ENCODE measurements at places on chromosomes 16 and 17.

DNA sequence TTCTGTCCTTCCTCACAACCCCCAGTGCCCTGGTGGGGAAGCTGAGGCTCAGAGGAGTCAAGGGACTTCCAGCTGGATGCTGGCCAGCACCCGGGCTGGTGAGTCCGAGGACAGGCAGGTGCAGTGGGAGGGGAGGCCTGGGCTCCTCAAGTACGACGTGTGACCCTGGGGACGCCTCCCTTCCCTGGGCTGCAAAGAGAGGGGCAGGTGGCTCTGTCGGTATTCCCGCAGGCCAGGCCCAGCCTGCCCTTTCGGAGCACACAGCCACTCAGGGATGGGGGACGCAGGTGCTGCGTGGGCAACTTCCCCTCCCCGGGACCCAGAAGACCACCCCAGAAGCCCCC lies 33.1 kb upstream of the PVALEF start:
- no peak for DNase-seq

DNA sequence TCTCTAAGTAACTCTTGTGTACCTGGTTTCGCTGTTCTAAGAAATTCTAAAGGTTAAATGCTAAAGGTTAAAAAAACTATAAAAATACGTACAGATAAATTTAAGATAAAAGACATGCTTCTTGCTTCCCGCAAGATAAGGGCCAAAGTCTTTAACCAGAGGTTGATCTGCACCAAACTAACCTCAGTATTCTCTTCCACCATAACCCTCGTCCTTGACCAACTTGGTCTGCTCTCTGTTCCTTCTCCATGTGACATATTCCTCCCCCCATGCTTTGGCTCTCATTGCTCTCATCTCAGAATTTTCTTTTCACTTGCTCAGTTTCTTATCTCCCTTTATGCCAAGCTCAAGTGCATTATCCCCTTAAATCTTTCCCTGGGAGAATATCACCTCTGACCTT lies 330.5 kb upstream of the ZFHX3 start:
- no peak for DNase-seq

GRCh38 chr17:62723842-62724241 lies 84.3 kb downstream of the MARCHF10 start:
- DNase-seq: no peak

- no peak for DNase-seq
Observed at GRCh38 chr16:75379339-75379738, 54.0 kb downstream of the CFDP1 start.

DNA sequence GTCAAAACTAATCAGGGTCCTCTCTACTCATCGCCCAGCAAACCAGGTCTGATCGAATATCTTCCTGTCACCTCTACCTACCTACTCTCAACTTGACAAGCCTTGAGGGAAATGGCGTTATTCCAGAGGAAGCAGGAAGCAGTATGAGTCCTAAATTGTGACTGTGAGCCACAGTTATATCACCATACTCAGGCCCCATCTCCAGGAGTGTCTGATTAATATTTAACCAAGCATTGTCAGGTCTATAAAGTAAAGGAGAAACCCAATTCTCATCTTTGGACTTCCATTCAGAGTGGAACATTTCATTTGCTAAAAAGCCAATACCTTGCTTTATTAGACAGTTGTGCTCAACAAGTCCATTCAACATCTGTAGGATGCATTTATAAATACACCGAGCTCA lies 17.8 kb upstream of the CLEC3A start:
- no peak for DNase-seq

DNA sequence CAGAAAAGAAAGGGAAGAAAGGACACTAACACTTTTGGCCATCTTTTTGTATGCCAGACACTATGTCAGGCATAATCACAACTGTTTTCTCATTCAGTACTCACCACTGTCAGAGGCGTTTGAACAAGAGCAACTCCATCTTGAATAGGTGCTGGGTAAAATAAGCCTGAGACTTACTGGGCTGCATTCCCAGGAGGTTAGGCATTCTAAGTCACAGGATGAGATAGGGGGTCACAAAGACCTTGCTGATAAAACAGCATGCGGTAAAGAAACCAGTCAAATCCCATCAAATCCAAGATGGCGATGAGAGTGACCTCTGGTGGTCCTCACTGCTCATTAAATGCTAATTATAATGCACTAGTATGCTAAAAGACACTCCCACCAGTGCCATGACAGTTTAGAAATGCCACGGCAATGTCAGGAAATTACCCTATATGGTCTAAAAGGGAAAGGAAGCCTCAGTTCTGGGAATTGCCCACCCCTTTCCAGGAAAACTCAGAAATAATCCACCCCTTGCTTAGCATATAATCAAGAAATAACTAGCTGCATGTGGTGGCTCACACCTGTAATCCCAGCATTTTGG lies 14.9 kb upstream of the LYRM9 start:
- DNase-seq: no peak

DNA sequence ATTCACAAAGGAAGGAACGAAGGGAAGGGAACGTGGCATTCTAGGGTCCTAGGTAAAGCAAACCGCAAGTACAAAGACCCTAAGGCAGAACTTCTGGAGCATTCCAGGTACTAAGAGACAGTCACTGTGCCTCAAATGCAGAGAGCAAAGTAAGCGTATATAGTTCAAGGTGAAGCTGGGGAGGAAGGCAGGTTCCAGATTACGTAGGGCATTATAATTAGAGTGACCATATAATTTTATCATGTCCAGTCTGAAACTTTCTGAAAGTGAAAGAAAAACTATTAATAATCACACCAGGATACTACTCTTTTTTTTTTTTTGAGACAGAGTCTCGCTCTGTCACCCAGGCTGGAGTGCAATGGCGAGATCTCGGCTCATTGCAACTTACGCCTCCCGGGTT lies 25.7 kb downstream of the METTL16 start:
- DNase-seq: no peak

GRCh38 chr17:1470071-1470754 lies 14.2 kb upstream of the CRK start:
- no peak for DNase-seq

- no peak for DNase-seq
Observed at GRCh38 chr16:55948230-55948629, 73.1 kb upstream of the CES5A start.
